ENCODE measurements at places on chromosomes 5 and 9.

DNA sequence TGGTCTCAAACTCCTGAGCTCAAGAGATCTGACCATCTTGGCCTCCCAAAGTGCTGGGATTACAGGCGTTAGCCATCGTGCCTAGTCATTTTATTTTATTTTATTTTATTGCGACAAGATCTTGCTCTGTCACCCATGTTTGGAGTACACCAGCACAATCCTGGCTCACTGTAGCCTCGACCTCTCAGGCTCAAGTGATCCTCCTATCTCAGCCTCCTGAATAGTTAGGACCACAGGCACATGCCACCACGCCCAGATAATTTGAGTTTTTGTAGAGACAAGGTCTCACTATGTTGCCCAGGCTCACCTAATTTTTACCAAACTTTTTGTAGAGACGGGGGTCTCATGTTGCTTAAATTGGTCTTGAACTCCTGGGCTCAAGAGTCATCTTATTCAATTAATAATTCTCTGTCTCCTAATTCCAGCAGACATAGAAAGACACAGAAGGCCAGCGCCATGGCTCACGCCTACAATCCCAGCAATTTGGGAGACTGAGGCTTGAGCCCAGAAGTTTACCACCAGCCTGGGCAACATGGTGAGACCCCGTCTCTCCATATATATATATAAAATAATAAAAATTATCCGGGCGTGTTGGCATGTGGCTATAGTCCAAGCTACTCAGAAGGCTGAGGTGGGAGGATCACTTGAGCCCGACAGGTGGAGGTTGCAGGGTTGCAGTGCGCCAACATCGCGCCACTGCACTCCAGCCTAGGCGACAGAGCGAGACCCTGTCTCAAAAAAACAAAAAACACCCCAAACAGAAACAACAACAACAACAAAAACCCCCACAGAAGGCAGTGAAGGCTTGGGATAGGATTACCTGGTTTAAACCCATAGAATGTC is 1.0 kb upstream of the UBAP1 start:
- DNase-seq = no peak
- H3K27me3 ChIP-seq = no peaks in the 10 kb centered on the region
- peak overlapping the region; percentile 94 for H3K4me3 ChIP-seq
- peaks cover 22% of the 10 kb centered on the region for H3K4me1 ChIP-seq
- peaks cover 3% of the 10 kb centered on the region for H3K36me3 ChIP-seq

- peak; percentile 94 for DNase-seq
- H3K27ac ChIP-seq = peak overlapping the region; percentile 100
- peaks cover 39% of the 10 kb centered on the region for H3K4me1 ChIP-seq
- H3K27me3 ChIP-seq = no peaks in the 10 kb centered on the region
- peaks cover 11% of the 10 kb centered on the region for H3K36me3 ChIP-seq
- peak overlapping the region; percentile 99 for H3K4me3 ChIP-seq
Observed at GRCh38 chr5:43019614-43020398, 20.3 kb downstream of the ANXA2R start.

- DNase-seq = peak; percentile 52
- H3K27ac ChIP-seq = no peak overlapping the region
- H3K4me3 ChIP-seq = peak overlapping the region; percentile 43
- peaks cover 22% of the 10 kb centered on the region for H3K4me1 ChIP-seq
- H3K36me3 ChIP-seq = no peaks in the 10 kb centered on the region
Observed at GRCh38 chr9:137156567-137157375, 13.1 kb downstream of the LRRC26 start.

GRCh38 chr9:29456940-29457339 is 1883.7 kb upstream of the C9orf72 start:
- no peaks in the 10 kb centered on the region for H3K36me3 ChIP-seq
- no peak overlapping the region for H3K27ac ChIP-seq
- H3K27me3 ChIP-seq = no peaks in the 10 kb centered on the region

DNA sequence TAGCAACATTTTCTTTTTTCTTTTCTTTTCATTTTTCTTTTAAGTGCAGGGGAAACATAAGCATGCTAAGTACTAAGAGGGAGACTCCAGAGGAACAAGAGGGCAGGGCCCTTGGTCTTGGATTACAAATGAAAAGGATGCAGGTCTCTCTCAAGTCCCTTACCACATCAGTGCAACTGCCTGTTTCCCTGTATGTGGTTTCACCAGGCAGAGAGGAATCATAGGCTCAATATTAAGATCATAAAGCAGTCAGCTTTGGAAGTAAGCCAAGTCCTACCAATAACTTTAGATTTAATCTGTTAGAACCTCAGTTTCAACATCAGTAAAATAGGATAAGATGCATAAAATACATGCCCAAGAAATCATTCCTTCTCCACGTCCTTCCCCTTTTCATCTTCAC is 422.7 kb upstream of the PAPPA start:
- no peaks in the 10 kb centered on the region for H3K27me3 ChIP-seq
- no peak for DNase-seq
- H3K4me3 ChIP-seq = no peak overlapping the region
- H3K36me3 ChIP-seq = no peaks in the 10 kb centered on the region
- no peak overlapping the region for H3K27ac ChIP-seq

DNA sequence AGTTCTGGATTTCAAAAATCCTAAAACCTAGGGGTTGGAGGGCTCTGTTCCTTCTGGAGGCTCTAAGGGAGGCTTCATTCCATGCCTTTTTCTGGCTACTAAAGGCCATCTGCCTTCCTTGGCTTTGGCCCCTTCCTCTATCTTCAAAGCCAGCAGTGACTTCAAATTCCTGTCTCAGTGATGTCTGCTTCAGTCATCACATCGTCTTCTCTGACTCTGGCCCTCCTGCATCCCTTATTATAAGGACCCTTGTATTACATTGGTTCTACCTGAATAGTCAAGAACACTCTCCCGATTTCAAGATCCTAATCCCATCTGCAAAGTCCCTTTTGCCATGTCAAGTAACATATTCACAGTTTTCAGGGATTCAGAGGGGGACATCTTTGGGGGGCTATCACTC is 60.3 kb downstream of the GNA14 start:
- H3K4me3 ChIP-seq = no peak overlapping the region

GRCh38 chr5:167920589-167920988 is 370.9 kb upstream of the WWC1 start:
- H3K27me3 ChIP-seq = no peaks in the 10 kb centered on the region
- no peak overlapping the region for H3K27ac ChIP-seq
- no peak overlapping the region for H3K4me3 ChIP-seq
- H3K36me3 ChIP-seq = no peaks in the 10 kb centered on the region
- no peaks in the 10 kb centered on the region for H3K4me1 ChIP-seq
- no peak for DNase-seq

DNA sequence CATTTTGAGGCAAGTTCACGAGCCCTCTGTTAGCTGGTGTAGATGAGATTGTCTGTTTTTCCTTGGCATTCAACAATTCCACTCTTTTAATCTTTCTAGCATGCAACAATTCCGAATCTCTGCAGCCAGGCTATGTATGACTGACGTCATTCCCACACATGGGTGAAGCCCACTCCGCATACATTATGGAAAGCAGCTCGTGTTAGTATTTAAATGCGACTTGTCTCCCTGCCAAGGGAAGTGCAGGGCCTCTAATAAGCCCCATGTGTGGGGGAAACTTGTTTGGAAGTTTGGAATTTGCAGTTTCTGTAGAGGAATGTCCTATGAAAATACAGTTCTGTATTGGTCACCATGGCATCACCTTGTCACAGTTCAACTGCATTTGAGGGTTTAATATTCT is 146.0 kb upstream of the FBXL7 start:
- no peak overlapping the region for H3K4me3 ChIP-seq
- H3K4me1 ChIP-seq = no peaks in the 10 kb centered on the region
- H3K36me3 ChIP-seq = no peaks in the 10 kb centered on the region
- H3K27ac ChIP-seq = no peak overlapping the region
- H3K27me3 ChIP-seq = no peaks in the 10 kb centered on the region

GRCh38 chr9:28915202-28915930 is 1342.1 kb upstream of the C9orf72 start:
- H3K4me1 ChIP-seq = no peaks in the 10 kb centered on the region
- DNase-seq = no peak
- H3K27me3 ChIP-seq = no peaks in the 10 kb centered on the region
- H3K36me3 ChIP-seq = no peaks in the 10 kb centered on the region
- H3K27ac ChIP-seq = no peak overlapping the region
- no peak overlapping the region for H3K4me3 ChIP-seq

GRCh38 chr5:132887283-132887682 is 13.8 kb downstream of the LEAP2 start:
- no peaks in the 10 kb centered on the region for H3K27me3 ChIP-seq
- H3K4me3 ChIP-seq = no peak overlapping the region
- no peak for DNase-seq
- H3K36me3 ChIP-seq = peaks cover 43% of the 10 kb centered on the region
- peaks cover 10% of the 10 kb centered on the region for H3K4me1 ChIP-seq

DNA sequence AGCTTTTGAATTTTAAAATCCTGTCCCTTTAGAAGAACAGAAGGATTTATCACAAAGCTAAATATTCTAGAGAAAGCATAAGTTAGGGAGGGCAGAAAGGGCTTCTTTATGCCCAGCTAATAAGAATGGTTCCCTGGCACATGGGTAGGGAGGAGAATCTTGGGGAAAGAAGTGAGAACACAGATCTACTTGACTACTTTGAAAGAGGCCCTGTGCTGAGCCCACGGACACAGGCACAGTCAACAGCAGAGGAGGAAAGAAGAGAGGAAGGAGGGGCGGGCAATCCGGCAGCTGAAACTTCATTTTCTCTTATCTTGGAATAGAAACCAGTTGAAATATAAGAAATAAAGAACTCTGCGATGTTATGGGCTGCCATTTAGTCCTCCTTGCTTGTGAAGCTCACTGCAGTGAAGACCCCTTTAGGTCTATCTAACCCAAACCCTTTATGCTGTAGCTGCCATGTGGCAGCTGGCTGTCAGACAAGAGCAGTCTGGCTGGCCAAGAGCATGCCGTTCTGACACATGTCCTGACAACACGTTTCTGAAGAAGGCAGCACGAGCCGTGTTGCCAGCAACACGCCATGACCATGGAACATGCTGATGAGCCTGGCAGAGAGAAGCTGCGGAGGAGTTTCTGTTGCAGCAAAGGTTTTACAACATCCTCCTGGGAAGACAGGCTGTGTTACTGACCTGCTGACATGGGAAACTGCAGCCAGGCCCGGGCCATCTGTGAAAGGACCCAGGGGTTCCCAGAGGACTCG is 34.2 kb downstream of the ABLIM3 start:
- H3K4me1 ChIP-seq = no peaks in the 10 kb centered on the region
- peaks cover 7% of the 10 kb centered on the region for H3K27me3 ChIP-seq
- H3K27ac ChIP-seq = no peak overlapping the region

DNA sequence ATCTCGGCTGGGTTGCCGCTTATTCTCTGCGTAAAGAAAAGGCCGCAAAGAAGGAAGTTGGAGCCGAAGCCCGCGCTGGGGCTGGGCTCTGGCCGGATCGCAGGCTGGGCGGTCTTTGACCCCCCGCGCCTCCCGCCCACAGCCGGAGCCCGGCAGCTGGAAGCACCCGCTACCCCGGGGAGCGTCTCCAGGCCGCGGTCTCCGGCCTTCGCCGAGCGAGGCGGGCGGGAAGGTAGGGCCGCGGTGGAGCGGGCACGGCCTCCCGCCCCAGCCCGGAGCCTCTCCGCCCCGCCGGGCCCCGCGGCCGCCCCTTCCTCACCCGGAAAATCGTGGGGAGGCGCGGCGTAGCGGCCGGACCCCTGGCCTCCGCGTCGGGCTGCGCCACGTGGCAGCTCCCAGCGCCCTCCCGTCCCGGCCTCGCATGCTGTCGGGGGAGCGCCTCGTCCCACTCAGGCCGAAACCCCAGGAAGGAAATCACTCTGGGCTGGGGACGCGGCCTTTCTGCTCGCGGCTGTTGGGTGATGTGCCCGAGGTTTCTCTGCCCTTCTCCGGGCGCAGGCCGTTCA is 12.0 kb downstream of the FOXD1 start:
- no peak overlapping the region for H3K27ac ChIP-seq
- no peaks in the 10 kb centered on the region for H3K36me3 ChIP-seq
- no peak overlapping the region for H3K4me3 ChIP-seq
- no peak for DNase-seq

DNA sequence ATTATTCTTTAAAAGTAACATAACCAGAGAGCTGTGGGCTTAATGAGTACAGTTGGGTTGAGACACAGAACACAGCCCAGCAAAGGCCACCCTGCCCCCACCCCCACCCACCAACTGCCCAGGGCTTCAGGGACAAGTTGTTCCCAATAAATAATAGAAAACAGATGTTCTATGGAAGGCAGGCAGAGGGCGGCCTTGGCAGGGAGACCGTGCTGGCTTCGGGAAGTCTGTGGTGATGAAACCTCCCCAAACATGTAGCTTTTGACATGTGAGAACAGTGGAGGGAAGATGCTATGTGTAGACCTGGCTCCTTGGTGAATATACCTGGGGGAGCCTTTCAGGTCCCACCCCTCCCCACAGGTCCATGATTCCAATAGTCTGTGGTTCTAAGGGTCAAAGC is 10.0 kb downstream of the TRAF1 start:
- peaks cover 87% of the 10 kb centered on the region for H3K36me3 ChIP-seq
- no peak for DNase-seq
- H3K4me3 ChIP-seq = peak overlapping the region; percentile 30
- H3K27ac ChIP-seq = peak overlapping the region; percentile 85
- no peaks in the 10 kb centered on the region for H3K27me3 ChIP-seq

GRCh38 chr5:137040024-137040423 is 459.1 kb downstream of the SPOCK1 start:
- no peak for DNase-seq
- H3K4me3 ChIP-seq = no peak overlapping the region
- no peaks in the 10 kb centered on the region for H3K27me3 ChIP-seq
- no peak overlapping the region for H3K27ac ChIP-seq

DNA sequence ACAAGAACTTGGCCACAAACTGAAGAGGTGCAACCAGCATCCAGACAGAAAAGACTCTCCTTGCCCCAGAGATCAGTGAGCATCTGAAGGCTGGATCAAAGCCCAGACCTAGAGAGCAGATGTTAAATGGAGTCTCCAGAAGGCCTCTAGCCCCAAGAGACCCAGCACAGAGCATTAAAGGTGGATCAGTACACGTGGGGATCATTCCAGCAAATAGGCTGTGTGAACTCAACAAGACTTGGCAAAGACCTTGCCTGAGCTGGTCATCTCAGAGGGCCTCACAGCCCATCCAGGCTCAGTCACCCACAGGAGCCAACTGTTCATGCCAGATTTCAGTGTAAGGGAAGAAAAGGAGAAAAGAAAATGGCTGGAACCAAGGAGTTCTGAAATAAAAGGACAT is 214.0 kb downstream of the ENC1 start:
- no peaks in the 10 kb centered on the region for H3K4me1 ChIP-seq
- H3K4me3 ChIP-seq = no peak overlapping the region
- no peaks in the 10 kb centered on the region for H3K36me3 ChIP-seq
- no peak for DNase-seq

DNA sequence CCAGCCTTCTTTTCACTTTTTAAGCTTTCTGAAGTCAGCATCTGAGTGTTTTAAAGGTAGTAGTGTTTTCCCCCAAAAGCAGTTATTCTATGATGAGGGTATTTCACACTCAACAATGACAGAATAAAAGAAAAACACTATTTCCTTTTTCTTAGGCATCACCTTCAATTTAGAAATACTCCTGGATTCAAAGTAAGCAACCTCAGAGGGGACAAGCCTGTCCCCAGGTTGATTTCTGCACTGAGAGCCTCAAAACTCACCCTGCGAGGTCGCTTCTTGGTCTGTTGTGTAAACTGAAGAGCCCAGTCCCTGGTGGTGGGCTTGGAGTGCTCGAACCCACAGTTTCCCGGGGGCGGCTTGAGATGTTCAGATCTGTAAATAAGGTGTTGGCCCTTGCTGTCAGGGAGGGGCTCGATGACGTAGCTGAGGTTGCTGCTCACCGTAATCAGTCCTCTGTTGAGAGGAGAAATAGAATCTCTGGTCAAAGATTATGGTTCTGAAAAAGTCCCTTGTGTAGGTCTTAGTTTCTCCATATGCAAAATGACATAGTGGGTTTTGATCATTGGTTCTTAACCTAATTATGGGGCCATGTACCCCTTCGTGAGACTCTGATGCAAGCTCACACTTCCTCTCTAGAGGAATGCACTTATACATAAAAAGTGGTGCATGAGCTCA is 55.9 kb downstream of the ADAM19 start:
- no peaks in the 10 kb centered on the region for H3K27me3 ChIP-seq
- no peak for DNase-seq
- H3K27ac ChIP-seq = peak overlapping the region; percentile 13
- no peak overlapping the region for H3K4me3 ChIP-seq
- peaks cover 76% of the 10 kb centered on the region for H3K36me3 ChIP-seq

Measured in activated CD4-positive, alpha-beta T cell treated with anti-CD3 and anti-CD28 coated beads, Interleukin-2, amount 10 ng/mL, durations not matched to agents 7 days and 5 days (primary cell).